Activated CD4-positive, alpha-beta T cell treated with anti-CD3 and anti-CD28 coated beads for 36 hours (primary cell): ENCODE measurements at places on chromosomes 6 and 20. TPM values are rescaled to one million over a fixed set of nuclear protein-coding genes. Genes with fewer than 3 reads are reported as not detected.

DNA sequence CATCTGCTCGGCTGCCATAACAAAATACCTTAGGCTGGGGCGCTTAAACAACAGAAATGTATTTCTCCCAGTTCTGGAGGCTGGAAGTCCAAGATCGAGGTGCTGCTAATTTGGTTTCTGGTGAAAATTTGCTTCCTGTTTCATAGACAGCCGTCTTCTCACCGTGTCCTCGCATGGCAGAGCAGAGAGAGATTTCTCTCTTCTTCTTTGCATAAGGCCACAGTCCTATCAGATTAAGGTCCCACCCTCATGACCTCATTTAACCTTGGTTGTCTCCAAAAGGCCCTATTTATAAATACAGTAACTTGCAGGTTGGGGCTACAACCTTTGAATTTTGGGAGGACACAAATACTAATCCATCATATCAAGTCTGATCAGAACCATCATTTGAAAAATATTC lies 544.3 kb downstream of the KIF16B start:
- H3K36me3 ChIP-seq = no peaks in the 10 kb centered on the region
- no peak overlapping the region for H3K4me3 ChIP-seq
- H3K4me1 ChIP-seq = no peaks in the 10 kb centered on the region
- no peak overlapping the region for H3K27ac ChIP-seq
- no peaks in the 10 kb centered on the region for H3K27me3 ChIP-seq
- DNase-seq = no peak

DNA sequence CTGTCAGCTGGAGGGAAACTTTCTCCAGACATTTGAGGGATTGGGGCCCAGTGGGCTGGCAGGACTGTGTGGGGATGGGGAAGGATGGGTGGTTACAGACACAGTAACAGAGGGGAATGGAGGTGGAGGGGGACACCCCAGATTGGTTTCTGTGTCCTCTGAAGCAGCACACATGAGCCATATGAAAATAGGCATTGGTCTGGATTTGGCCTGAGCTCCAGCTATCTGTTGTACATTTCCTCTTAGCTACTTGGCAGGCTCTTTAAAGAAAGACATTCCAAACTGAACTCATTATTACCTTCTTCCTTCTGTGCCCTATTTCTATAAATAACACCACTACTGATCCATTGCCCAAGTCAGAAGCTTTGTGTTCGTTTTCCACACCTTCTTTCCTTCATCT lies 72.0 kb upstream of the PRL start:
- H3K4me3 ChIP-seq = no peak overlapping the region
- DNase-seq = no peak
- H3K4me1 ChIP-seq = no peaks in the 10 kb centered on the region
- no peaks in the 10 kb centered on the region for H3K36me3 ChIP-seq

GRCh38 chr20:51397137-51397536 lies 145.4 kb downstream of the NFATC2 start:
- H3K4me3 ChIP-seq = no peak overlapping the region
- DNase-seq = no peak
- H3K4me1 ChIP-seq = peaks cover 46% of the 10 kb centered on the region

HLA-DRA gene
- 4.3 TPM for total RNA-seq

- no peak overlapping the region for H3K27ac ChIP-seq
- peaks cover 6% of the 10 kb centered on the region for H3K27me3 ChIP-seq
- H3K4me3 ChIP-seq = no peak overlapping the region
- no peaks in the 10 kb centered on the region for H3K36me3 ChIP-seq
- no peaks in the 10 kb centered on the region for H3K4me1 ChIP-seq
These were observed 126.1 kb upstream of the UST start for GRCh38 chr6:148620579-148621298.

DNA sequence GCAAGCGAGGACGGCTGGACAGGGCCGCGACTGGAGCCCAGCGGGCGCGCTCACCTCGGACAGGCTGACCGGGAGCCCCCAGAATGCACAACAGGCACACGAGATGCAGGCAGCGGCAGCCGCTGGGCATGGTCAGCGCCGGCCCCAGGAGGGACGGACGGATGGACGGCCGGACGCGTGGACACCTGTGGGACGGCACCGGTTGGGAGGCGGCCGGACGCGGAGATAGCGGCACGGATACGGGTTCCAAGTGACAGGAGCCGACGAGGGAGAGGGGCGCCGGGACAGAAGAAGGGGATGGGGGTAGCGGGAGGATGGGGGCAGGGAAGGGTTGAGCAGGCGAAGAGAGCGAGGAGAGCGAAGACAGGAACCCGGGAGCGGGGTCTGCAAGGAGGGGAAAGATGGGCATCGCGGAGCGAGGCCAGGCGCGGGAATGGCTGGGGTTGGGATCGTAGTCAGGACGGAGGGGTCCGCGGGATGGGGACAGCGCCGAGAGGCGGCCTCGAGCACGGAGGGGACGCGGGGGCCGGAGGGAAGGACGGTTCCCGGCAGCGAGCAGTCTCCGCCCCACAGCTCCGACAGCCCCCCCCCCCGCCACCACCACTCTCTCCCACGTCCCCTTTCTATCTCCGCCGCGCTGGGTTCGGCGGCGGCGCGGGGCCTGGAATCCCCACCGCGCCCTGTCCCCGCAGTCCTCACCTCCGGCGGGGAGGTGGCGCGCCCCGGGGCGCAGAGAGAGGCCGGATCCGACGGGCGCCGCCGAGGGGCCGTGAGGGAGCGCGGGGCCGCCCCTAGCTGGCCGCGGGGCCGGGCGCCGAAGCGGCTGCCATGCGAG lies 435 bp downstream of the DLK2 start:
- H3K27me3 ChIP-seq = peaks cover 3% of the 10 kb centered on the region
- H3K4me3 ChIP-seq = peak overlapping the region; percentile 72
- peaks cover 6% of the 10 kb centered on the region for H3K36me3 ChIP-seq
- peaks cover 15% of the 10 kb centered on the region for H3K4me1 ChIP-seq
- DNase-seq = peak; percentile 46

DNA sequence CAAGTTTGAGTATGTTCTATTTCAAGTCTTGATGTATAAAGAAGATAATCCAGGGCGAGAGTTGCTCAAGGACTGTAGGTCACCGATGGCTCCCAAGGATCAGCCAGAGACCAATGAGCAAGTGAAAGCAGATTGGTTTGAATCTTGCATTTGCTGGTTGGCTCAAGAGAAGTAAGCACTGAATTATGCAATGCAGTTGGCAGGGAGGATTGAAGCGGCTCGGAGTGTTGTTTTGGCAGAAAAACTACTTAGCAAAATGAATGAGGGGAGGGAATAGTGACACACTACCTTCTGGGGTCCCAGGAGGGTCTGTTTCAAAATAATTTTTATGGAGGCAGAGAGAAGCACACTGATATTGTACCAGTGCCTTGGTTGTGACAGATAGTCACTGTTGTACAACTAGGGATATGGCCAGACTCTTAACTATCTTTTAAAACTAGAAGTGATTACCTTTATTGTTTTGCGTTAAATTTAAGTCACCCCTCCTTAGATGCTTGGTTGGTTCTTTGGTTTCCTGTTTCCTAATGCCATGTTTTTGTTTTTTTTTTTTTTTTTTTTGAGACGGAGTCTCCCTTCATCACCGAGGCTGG lies 15.7 kb downstream of the SASH1 start:
- H3K27ac ChIP-seq = no peak overlapping the region
- no peaks in the 10 kb centered on the region for H3K4me1 ChIP-seq
- H3K36me3 ChIP-seq = no peaks in the 10 kb centered on the region
- no peak overlapping the region for H3K4me3 ChIP-seq
- no peak for DNase-seq

- H3K4me3 ChIP-seq = no peak overlapping the region
- no peaks in the 10 kb centered on the region for H3K36me3 ChIP-seq
- peaks cover 37% of the 10 kb centered on the region for H3K4me1 ChIP-seq
- no peaks in the 10 kb centered on the region for H3K27me3 ChIP-seq
- peak; percentile 31 for DNase-seq
- H3K27ac ChIP-seq = peak overlapping the region; percentile 97
These were observed 28.0 kb upstream of the ZNF217 start for GRCh38 chr20:53621482-53622246.

DNA sequence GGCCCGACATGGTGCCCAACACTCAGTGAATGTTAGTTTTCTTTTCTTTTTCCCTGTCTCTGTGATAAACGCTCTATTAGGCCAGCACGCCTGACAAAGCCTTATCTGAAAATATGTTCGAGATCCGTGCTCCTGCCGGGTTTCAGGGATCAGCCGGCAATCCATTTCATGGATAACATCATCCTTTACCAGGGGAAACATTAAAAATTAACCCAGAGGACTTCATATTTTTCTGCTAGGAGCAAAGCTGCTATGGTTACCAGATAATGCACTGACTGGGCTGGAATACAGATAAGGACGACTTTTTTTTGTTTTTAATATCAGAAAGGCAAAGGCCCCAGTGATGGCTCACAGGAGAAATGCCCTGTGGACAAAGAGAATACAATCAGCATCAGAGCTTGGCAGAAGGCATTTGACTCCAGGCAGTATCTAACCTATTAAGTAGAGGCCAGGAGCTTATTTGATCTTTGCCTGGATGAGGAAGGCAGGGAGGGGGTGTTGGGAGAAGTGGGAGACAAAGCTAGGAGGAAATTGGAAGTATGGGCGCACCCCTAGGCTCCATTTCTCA lies 482.0 kb upstream of the CHD6 start:
- DNase-seq = no peak
- H3K27ac ChIP-seq = no peak overlapping the region
- no peaks in the 10 kb centered on the region for H3K36me3 ChIP-seq
- H3K4me3 ChIP-seq = no peak overlapping the region
- no peaks in the 10 kb centered on the region for H3K27me3 ChIP-seq
- no peaks in the 10 kb centered on the region for H3K4me1 ChIP-seq

DNA sequence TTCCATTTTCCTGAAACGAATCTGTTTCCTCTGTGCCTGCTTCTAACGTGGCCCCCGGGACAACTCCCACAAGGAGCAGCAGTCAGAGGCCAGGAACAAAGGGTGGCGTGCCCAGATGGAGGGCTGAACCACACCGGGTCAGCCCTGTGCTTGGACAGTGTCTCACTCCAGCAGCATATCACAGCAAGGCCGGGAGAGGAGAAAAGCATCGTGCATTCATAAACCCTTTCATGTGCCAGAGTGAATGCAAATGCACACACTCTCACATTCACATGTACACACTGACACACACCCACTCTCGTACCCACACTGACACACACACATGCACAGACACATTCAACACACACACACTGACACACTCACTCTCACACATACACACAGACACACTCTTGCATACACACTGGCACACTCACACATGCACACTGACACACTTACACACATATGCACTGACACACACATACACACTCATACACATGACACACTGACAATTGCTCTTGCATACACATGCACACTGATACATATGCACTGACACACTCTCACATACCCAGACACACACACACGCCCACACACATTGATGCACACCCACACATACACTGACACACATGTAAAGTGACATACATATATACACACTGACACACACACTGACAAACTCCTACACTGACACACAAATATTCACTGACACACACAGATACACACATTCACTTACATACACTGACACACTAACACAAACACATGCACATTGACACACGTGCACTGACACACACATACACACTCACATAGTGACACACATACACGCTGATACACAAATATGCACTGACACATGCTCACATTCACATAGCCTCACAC lies 237.0 kb downstream of the LRFN2 start:
- no peaks in the 10 kb centered on the region for H3K36me3 ChIP-seq
- H3K4me3 ChIP-seq = no peak overlapping the region
- H3K27me3 ChIP-seq = no peaks in the 10 kb centered on the region

KCNK5 gene
- 15.8 TPM for total RNA-seq

GRCh38 chr6:134564705-134565104 lies 246.8 kb upstream of the SGK1 start:
- peaks cover 8% of the 10 kb centered on the region for H3K4me1 ChIP-seq
- no peak overlapping the region for H3K27ac ChIP-seq
- no peak for DNase-seq
- no peaks in the 10 kb centered on the region for H3K27me3 ChIP-seq
- no peak overlapping the region for H3K4me3 ChIP-seq
- H3K36me3 ChIP-seq = no peaks in the 10 kb centered on the region

DNA sequence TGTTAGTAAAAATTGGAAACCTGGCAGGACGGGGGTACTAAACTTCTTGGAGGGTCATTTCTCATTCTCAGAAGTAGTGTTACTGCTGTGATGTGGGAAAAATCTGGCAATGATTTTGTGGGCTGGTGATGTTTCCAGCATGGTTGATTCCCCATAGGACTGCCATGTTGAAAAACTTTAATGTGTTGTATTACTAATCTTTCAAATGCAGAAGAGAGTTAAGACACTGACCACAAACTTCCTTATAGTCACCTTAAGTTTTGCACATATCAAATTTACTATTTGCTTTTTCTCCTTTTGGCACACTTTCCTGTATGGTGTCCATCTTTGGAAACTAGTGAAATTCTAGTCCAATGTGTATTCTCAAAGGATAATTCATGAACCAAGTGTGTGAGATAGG lies 236.2 kb upstream of the TAB2 start:
- peak overlapping the region; percentile 1 for H3K27ac ChIP-seq
- H3K36me3 ChIP-seq = no peaks in the 10 kb centered on the region
- H3K4me1 ChIP-seq = peaks cover 60% of the 10 kb centered on the region
- DNase-seq = no peak

DNA sequence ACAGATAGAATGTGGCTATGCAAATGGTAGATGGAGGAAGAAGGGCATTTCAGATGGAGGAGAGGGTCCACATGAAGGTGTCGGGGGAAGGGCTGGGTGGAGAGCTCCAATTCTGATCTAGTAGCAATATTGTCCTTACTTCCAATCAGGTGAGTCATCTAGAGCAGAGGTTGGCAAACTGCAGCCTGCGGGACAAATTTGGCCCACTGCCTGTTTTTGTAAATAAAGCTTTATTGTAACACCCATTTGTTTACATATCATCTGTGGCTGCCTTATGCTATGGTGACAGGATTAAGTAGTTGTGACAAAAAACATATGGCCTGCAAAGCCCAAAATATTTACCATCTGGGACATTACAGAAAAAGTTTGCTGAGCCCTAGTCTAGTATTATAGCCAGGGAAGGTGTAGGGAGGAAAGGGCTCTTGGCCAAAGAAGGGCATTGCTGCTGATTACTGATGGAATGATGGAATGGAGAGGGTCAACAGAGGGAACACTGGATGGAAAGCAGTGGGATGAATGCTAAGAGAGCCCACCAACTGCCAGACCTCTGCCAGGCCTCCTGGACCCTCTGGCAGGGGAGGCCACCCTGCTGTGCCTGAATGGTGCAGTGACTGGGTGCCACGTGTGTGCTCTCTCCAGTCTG lies 79.8 kb downstream of the SLC22A23 start:
- DNase-seq = no peak
- no peak overlapping the region for H3K27ac ChIP-seq
- H3K4me3 ChIP-seq = no peak overlapping the region
- peaks cover 12% of the 10 kb centered on the region for H3K4me1 ChIP-seq

DNA sequence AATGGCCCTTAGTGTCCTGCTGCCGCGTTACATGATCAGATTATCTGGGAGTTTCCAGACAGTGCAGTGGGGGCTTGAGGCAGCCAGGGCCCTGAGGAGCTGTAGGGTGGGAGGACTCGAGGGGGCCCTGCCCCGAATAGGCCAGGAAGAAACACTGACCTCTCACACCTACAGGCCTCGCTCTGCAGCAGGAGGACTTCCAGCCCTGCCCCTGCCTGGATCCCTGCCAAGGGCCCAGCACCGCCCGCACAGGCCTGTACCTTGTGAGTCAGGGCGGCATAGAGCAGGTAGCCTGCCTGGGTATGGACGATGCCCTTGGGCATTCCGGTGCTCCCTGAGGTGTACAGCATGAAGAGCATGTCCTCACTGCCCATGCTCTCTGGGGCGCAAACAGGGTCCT lies 30.1 kb upstream of the APMAP start:
- peaks cover 3% of the 10 kb centered on the region for H3K36me3 ChIP-seq
- H3K27ac ChIP-seq = no peak overlapping the region
- no peak overlapping the region for H3K4me3 ChIP-seq
- no peak for DNase-seq

MYCT1 gene
- not detected for total RNA-seq
